ENCODE measurements at places on chromosomes 1 and 21.
A peak's percentile ranks its signal among the peaks of the same experiment; 100 is the strongest.

DNA sequence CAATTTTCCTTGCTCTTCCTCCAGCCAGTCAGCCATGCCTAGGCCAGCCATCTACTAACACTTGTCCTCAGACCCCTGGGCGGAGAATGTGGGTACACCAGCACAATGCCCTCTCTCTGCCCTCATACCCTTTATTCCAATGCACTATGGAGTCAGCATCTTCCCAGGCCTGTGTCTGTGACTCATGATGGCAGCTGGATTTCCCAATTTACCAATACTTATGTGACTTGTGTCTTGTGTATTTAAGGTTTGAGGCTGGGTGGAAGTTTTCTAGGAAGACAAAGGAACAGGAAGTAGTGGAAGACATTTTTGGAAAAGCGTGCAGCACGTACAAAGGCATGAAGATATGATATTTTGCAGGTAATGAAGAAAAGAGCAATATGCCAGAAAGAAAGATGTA lies 114.3 kb downstream of the NMNAT2 start:
- no peak for ATAC-seq
- no peaks in the 10 kb centered on the region for H3K4me1 ChIP-seq
- H3K27ac ChIP-seq, result no peak overlapping the region
- H3K4me3 ChIP-seq, result no peak overlapping the region
- H3K36me3 ChIP-seq, result no peaks in the 10 kb centered on the region

GRCh38 chr1:78678324-78678723 lies 28.7 kb downstream of the IFI44 start:
- H3K27ac ChIP-seq, result no peak overlapping the region
- peaks cover 3% of the 10 kb centered on the region for H3K27me3 ChIP-seq
- no peak overlapping the region for H3K4me3 ChIP-seq
- no peaks in the 10 kb centered on the region for H3K4me1 ChIP-seq
- ATAC-seq, result peak; percentile 16

- H3K27me3 ChIP-seq, result no peaks in the 10 kb centered on the region
- H3K4me3 ChIP-seq, result peak overlapping the region; percentile 57
- H3K36me3 ChIP-seq, result peaks cover 96% of the 10 kb centered on the region
- H3K4me1 ChIP-seq, result peaks cover 45% of the 10 kb centered on the region
- H3K27ac ChIP-seq, result peak overlapping the region; percentile 65
Observed at GRCh38 chr1:116538544-116538943, 32.3 kb downstream of the CD58 start.

- ATAC-seq, result no peak
- H3K27ac ChIP-seq, result no peak overlapping the region
- no peaks in the 10 kb centered on the region for H3K4me1 ChIP-seq
- H3K27me3 ChIP-seq, result no peaks in the 10 kb centered on the region
- H3K4me3 ChIP-seq, result no peak overlapping the region
Observed at GRCh38 chr1:60265560-60266535, 192.3 kb upstream of the C1orf87 start.

GRCh38 chr1:247435030-247435758 lies 19.2 kb downstream of the NLRP3 start:
- H3K4me1 ChIP-seq, result peaks cover 3% of the 10 kb centered on the region
- H3K36me3 ChIP-seq, result peaks cover 64% of the 10 kb centered on the region
- ATAC-seq, result no peak
- no peaks in the 10 kb centered on the region for H3K27me3 ChIP-seq
- H3K27ac ChIP-seq, result no peak overlapping the region

GRCh38 chr1:21251773-21252471 lies 38.3 kb downstream of the ECE1 start:
- H3K4me1 ChIP-seq, result peaks cover 14% of the 10 kb centered on the region
- no peaks in the 10 kb centered on the region for H3K27me3 ChIP-seq
- H3K36me3 ChIP-seq, result peaks cover 99% of the 10 kb centered on the region
- ATAC-seq, result peak; percentile 94

Data from activated T-helper 17 cell treated with anti-CD3 and anti-CD28 coated beads, Interleukin-2, amount 50 U/mL, for 72 hours (primary cell).